ENCODE measurements at places on chromosomes 13 and 19.

- DNase-seq = no peak
Measured at GRCh38 chr19:6708346-6708745, 12.1 kb downstream of the C3 start.

- no peak for DNase-seq
Measured at GRCh38 chr13:93279982-93280381, 53.4 kb downstream of the GPC6 start.

GRCh38 chr13:98514288-98514687, 62.6 kb downstream of the STK24 start:
- no peak for DNase-seq

DNA sequence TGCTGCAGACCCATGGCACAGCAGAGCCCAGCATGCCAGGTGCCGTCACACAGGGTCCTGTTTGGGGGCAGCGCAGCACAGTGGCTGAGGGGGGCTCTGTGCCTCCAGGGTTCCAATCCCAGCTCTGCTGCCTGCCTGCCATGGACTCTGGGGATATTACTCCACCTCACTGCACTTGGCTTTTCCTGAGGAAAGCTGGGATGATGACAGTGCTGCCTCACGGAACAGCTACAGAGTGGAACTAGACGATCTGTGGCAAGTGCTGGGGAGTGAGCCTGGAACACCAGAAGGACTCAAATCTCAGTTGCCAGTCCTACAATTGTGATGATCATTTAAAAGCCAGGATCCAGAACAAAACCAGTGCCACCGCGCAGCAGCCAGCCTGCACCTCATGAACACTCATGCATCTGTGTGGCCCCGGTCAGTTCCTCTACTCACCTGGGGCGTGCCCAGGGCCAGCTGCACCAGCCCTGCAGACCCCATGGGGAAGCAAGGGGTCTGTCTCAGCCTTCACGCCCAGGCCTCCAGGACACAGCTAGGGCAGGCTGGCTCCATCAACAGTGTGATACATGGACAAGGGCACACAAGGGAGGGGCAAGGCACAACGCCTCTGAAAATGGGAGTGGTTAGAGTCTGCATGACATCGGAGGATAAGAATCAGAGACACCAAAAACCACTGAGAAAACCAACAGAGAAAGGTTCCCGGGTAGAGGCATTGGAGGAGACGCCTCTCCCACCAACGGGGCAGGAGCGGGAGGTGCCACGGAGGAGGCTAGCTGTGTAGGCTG, 55.2 kb downstream of the ATP7B start:
- no peak for DNase-seq

DNA sequence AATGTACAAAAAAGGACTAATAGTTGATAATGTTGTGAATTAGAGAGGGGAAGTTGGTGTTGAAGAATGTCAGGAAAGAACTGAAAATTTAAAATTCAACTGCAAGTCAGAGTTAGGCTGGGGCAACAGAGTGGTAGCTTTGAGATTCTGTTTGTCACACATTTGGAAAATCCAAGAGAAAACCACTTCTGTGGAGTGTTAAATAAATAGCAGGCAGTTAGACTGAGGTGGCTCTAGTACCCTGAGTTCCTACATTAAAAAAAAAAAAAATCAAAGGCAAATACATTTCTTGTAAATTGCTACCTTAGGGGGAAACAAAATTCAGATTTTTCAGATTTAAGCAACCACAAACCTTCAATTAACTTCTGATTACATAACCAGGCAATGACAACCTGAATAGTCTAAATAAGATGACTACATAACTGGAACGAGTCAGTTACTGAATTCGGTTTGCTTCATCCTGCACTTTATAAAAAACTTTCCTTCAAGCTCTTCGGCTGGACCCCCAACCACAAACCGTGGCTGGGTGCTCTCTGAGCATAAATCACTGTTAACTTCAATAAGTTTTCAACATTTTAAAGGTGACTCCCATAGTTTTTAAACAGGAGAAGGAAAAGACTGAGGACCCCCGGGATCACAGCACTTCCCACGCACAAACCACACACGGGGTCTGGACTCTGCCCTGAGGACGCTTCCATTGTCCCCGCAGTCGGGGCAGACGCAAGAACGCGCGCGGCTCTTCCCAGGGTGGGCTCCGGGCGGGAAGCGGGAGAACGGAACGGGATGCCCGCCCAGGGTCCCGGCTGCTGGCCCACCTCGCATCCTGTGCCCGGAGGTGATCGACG, 725 bp downstream of the ZNF682 start:
- no peak for DNase-seq

GRCh38 chr13:26785838-26786630, 25.4 kb upstream of the GPR12 start:
- no peak for DNase-seq

- no peak for DNase-seq
Measured at GRCh38 chr13:74004109-74004508, 130.1 kb downstream of the KLF12 start.

GRCh38 chr13:80654638-80655249, 313.8 kb upstream of the SPRY2 start:
- no peak for DNase-seq

- no peak for DNase-seq
Measured at GRCh38 chr19:14449321-14449720, 16.2 kb downstream of the PKN1 start.

- DNase-seq = no peak
Measured at GRCh38 chr19:7421941-7422744, 66.7 kb downstream of the PEX11G start.

DNA sequence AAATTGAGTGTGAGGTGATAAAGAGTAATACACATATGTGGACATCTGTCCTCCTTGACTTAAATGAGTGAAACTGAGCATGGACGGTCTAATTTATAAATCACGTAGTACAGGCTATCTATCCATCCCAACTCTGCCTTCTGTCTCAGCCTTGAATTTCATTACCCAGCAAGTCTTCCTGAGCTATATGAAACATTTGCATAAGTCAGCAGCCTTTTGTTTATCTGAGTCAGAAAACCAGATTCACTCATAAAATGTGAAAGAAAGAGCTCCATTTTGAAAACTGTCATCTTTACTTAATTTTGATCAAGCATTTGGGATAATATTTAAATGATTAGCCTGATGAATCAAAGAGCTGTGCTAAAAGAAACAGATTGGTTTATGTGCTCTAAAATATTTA, 197.9 kb downstream of the LHFPL6 start:
- DNase-seq = no peak

GRCh38 chr13:91241221-91241933, 106.1 kb upstream of the MIR17HG start:
- DNase-seq = no peak

DNA sequence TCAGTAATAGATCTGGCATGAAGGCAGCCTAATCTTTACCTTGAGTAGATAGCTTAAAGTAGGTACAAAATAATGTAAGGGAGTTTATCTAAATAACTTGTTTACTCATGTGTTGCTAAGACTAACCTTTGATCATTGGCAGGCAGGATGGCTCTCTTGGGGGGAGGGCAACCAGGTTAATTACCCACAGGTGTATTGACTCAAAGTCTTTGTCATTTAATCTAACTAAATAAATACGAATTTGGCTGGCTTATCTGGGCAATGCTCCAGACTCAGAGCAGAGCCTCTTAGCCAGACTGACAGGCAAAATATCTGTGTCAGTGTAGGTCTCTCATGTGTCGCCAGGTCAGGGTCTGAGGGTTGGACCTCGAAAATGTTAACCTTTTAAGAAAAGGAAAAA, 283.4 kb upstream of the KLHL1 start:
- no peak for DNase-seq

- no peak for DNase-seq
Measured at GRCh38 chr13:47908197-47908902, 92.7 kb downstream of the SUCLA2 start.

- no peak for DNase-seq
Measured at GRCh38 chr19:49954092-49954829, 6.7 kb downstream of the SIGLEC11 start.

DNA sequence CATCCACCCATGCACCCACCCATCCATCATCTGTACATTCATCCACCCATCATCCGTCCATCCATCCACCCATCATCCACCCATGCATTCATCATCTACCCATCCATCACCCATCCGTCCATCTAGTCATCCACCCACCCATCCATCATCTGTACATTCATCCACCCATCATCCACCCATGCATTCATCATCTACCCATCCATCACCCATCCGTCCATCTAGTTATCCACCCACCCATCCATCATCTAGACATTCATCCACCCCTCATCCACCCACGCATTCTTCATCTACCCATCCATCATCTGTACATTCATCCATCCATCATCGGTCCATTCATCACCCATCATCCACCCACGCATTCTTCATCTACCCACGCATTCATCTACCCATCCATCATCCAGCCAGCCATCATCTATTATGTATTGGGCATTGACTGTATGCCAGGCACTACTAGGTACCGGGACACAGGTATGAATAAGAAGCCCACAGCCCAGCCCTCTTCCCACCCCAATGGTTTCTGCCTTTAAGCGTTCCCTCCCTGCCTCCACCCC, 16.7 kb upstream of the GALP start:
- DNase-seq = no peak

- DNase-seq = no peak
Measured at GRCh38 chr19:55454787-55455243, 6.6 kb downstream of the ISOC2 start.

DNA sequence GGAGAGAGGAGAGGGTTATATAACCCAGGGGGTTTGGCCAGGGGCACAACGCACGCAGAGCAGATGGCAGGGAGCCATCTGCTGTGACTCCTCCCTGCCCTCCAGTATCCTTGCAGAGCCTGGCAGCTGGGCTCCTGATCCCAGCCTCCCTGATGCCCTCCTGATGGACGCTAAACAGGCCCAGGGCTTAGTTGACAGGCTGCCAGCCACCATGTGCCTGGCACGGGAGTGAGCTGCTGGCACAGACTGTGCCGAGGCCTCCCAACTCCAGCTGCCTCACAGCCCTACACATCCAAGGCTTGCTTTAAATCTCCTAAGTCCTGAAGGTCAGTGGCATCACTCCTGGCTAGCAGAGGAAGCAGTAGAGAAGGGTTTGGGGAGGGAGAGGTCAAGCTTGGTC, 16.7 kb downstream of the SYDE1 start:
- DNase-seq = no peak

DNA sequence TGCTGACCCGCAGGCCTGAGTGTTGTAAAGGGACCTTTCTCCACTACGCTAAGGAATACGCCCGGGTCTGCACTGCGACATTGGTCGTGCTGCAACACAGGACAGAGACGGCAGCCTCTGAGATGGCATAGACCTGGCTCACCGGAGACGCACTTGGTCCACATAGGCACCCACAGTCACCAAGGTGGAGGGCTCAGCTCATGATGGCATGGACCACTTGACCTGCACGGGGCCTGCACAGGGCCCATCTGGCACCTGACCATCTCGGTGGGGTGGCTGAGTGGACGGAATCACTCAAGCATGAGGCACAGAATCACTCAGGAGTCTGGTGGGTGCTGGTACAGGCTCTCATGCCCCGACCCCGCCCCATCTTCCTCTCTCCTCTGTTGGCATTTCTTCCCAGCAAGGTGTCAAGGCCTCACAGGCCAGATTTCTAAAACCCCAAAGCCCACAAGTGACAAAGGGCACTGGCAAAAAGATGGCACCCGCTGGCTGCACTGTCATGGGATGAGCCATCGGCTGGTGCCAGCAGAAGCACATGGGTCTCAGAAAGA, 45.9 kb downstream of the TSHZ3 start:
- no peak for DNase-seq

DNA sequence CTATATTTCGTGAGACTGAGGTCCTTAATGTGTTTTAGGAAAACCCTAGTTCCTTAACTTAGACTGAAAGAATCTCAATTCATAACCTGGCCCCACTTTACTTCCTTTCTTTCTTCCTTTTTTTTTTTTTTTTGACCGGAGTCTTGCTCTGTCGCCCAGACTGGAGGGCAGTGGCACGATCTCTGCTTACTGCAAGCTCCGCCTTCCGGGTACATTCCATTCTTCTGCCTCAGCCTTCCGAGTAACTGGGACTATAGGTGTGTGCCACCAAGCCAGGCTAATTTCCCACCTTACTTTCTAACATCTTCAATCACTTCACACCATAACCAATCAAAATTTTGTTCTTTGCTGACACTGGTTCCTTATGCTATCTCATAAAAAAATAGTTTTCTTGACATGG, 2097.0 kb downstream of the PCDH9 start:
- no peak for DNase-seq

DNA sequence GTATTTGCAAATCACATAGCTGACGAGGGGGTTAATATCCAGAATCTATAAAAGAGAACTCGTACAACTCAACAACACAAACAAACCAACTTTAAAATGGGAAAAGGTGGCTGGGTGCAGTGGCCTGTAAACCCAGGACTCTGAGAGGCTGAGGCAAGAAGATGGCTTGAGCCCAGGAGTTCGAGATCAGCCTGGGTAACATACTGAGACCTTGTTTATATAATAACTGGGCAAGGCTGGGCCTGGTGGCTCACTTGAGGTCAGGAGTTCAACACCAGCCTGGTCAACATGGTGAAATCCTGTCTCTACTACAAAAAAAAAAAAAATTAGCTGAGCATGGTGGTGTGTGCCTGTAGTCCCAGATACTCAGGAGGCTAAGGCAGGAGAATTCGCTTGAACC, 21.8 kb upstream of the TM6SF2 start:
- DNase-seq = no peak

DNA sequence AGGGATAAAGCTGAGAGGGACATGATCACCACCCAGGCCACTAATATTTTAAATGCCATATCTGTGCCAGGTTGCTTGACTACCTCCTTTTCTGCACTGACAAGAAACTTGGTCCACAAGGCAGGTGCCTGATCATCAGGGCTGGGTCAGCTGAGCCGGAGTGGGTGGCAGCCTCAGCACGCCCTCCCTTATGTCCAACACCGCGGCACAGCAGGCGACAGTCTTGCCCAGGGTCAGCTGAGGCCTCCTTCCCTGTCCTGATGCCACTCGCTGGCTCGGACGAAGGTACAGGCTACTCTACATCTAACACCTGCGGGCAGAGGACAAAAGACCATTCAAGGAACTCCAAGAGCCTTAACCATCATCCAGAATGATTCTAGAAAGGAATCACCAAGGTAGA, 16.9 kb downstream of the ZC3H4 start:
- DNase-seq = no peak

DNA sequence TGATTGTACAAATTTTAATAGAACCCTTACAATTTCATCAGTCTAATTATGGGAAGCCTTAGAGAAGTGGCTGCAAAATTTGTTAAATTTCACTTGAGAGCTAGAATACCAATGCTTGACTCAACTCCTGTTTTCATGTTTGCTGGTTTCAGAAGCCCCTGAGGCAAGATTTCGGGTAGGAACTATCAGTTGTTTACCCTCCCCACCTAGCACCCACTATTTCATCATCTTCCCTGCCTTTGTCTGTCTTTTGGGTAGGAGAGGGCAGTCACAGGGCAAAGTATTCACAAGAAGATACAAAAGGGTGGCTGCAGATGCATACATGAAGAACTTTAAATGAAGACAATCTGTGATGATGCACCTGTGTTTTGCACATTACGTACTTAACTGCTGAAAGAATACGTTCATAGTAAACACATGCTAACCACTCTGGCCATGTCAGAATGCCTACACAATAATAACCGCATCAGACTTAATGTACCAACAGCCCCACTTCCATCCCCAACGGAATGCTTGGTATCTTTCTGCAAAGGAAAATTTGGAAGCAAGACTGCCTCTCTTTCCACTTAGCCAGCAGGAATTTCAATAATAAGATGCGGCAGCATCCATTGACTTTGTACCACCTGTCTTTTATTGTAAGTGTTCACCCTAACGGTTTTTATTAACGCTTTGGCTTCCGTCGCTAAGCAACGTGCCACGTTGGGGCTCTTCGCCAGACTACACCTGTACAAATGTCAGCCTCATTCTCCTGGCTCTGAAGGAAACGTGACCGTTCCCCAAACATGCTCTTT, 30.4 kb downstream of the TPT1 start:
- no peak for DNase-seq

All from bone marrow (tissue), 2 donors.